ENCODE measurements at places on chromosomes 2 and 18.
A peak's percentile ranks its signal among the peaks of the same experiment; 100 is the strongest.

- peak; percentile 86 for DNase-seq
These were observed at the start of gene PTCD3 for GRCh38 chr2:86105969-86106945. PTCD3 (plus strand) TSS chr2:86106235; CDS start chr2:86106248, 13 bp downstream.

GRCh38 chr2:113034016-113034415, 18.7 kb downstream of the IL36B start:
- no peak for DNase-seq

DNA sequence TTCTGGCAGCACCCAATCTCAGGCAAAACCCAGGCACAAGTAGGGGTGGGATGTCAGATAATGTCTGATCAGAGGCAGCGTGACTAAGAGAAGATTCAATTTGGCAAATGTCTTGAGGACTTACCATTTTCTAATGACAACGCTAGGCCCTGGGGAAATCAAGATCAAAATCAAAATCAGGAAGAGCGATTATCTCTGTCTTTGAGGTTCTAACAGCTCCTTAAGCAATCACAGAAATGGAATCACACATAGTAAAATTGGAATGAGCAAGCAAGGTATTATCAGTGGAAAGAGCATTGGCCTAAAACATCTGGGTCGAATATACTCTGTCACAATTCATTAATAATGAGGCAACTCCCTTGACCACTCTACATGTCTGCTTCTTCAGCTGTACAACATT, 8.6 kb upstream of the SERPINB2 start:
- DNase-seq: no peak

DNA sequence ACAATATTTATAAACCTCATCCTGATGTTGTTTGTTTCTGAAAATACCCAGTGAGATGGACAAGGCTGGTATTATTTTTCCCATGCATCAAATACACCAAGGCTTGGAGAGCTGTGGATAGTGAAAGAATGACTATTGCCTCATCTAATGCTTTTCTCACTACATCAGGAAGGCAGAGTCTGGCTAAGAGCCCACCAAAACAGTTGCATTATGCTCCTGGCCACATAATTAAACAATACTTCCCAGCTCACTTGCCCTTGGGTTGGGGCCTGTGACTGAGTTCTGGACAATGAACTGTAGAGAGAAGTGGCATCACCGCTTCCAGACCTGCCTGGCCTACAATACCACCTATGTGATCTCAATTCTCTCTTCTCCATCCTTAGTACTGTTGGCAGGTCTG, 46.4 kb upstream of the REEP1 start:
- no peak for DNase-seq

- DNase-seq: no peak
These were observed 76.1 kb downstream of the NDUFA10 start for GRCh38 chr2:239949075-239949474.

DNA sequence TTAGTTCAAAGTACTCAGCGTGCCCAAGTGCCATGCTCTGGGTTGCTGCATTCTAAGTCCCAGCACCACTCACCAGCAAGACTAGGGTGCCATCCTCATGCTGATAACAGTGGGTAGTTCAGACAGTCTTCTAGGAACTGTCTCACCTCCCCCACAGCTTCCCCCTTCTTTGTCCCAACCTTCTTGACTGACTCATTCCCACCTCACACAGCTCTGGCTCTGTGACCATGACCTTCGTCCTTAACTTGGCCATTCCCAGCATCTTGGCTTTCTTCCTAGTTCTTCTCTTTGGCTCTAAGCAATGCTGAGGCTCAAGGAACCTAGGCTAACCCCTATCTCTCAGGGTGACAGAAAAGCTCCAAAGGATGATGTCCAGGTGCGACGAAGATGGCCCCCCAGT, 20.0 kb upstream of the CXCR4 start:
- no peak for DNase-seq

DNA sequence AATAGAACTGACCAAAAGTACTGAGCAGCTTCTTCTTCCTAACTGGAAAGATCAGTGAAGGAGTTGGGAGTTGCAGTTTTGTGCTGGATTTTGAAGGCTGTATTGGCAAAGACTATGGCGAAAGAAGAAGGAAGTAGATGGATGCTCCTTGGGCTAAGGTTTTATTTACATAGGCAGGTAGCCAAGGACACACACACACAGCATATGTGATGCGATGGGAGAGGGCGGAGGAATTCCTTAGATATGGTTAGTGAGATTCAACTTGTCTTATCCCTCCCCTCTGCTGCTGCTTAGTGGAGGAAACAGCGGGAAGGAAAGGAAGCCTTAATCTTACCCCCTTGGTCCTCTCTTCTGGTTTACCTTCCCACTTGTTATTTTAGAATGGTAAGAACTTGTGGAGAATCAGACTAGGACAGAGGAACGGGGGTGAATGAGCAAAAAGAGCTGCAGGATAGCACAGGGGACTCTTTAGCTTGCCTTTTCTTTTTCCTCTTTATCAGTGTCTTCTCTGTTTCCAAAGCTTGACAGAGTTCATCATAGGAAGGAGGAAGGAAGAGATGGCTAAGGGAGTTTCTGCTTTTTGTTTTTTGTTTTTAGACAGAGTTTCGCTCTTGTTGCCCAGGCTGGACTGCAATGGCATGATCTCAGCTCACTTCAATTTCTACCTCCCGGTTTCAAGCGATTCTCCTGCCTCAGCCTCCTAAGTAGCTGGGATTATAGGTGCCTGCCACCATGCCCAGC, 87.9 kb downstream of the OSBPL6 start:
- no peak for DNase-seq

GRCh38 chr2:3463186-3463835, 56.0 kb downstream of the ADI1 start:
- DNase-seq: no peak

- no peak for DNase-seq
These were observed 82.5 kb downstream of the TGFA start for GRCh38 chr2:70471129-70471528.

DNA sequence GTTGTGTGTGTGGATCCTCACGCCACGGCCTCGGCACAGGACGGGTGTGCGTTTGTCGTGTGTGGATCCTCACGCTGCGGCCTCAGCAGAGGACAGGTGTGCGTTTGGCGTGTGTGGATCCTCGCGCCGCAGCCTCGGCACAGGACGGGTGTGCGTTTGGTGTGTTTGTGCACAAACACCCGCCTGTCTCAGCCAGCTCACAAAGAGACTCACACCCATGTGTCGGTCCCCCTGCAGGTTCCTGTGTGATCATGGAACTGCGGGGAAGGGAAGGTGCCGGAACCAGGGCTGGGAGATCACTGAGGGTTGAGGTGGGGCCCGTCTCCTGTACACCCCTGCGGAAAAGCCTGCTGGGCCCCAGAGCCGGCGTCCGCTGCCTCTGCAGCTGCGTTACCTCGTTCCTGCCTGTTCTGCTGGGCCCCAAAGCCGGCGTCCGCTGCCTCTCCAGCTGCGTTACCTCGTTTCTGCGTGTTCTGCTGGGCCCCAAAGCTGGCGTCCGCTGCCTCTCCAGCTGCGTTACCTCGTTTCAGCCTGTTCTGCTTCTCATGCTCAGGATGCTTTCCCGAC, 53.6 kb downstream of the CTDP1 start:
- DNase-seq: no peak

GRCh38 chr18:58257461-58257860, 213.4 kb downstream of the NEDD4L start:
- no peak for DNase-seq

DNA sequence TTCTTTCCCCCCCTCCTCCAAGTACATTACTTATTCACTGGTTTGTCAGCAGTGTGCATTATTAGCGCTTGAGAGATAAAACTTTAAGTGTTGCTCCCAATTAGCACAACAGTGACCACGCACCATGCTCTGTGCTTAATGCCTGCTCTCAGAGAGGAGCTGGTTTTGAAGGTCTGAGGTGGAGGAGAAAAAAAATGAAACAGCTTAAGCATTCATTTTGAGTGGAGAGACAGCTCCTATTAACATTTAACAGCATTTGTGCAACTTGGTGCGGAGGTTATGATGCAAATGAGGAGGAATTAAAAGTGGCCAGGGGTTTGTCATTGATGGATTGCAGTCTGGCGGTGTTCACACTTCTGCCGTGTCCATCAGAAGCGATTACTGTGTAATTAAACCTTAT, 141.8 kb downstream of the FIGN start:
- DNase-seq: no peak

- DNase-seq: no peak
These were observed 74.6 kb downstream of the MEP1B start for GRCh38 chr18:32264401-32264800.

- DNase-seq: no peak
These were observed 62.4 kb downstream of the MRPS9 start for GRCh38 chr2:105100046-105100840.

- no peak for DNase-seq
These were observed 186.4 kb downstream of the DYSF start for GRCh38 chr2:71639735-71640134.

DNA sequence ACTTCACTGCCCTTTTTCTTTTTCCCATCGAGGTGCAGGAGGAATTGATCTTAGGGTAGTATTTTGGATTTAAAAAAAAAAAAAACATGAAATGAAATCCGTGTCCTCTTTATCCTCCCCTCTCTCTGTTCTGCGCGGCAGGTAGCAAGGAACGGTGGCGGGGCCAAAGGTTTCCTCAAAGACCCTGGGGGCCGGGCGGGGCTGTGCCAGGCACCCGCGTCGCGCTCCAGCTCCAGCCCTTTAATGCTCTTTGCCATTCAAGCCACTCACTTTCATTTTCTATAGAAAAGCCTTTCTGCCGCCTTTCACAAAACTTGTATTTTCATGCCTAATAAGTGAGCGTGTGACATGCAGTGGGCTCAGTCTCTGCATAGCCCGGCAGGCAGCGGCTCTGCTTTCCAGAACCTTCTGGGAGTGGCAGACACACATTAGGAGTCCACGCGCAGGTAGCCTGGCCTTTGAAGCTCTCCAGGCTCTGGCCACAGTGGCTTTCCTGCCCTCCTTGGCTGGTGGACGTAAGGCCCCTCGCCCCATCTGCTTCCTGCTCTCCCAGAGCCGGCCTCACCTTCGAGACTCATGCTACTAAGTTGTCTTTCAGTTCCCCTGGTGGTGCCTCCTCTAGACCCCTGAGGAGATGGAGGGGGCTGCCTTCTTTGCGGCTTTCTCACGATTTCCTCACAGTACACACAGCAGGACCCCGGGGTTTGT, 41.7 kb downstream of the AGAP1 start:
- no peak for DNase-seq

GRCh38 chr2:80050246-80050645, 254.3 kb downstream of the LRRTM1 start:
- peak; percentile 11 for DNase-seq

DNA sequence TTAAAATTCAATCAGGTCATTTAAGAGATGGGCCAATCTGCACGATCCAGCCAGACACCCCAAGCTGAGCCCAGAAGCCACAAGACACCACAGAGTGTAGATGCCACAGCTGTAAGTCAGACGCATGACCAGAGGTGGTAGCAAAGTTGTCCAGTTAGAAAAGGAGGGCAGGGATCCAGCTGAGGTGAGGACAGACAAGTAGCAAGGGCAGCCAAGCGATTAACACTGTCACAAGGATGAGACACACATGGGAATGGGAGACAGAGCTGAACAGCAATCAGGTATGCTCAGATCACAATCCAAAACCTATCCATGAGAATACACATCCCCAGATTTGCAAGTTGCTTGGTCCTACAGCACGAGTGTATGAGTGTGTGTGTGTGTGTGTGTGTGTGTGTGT, 143.4 kb upstream of the STK17B start:
- DNase-seq: no peak

DNA sequence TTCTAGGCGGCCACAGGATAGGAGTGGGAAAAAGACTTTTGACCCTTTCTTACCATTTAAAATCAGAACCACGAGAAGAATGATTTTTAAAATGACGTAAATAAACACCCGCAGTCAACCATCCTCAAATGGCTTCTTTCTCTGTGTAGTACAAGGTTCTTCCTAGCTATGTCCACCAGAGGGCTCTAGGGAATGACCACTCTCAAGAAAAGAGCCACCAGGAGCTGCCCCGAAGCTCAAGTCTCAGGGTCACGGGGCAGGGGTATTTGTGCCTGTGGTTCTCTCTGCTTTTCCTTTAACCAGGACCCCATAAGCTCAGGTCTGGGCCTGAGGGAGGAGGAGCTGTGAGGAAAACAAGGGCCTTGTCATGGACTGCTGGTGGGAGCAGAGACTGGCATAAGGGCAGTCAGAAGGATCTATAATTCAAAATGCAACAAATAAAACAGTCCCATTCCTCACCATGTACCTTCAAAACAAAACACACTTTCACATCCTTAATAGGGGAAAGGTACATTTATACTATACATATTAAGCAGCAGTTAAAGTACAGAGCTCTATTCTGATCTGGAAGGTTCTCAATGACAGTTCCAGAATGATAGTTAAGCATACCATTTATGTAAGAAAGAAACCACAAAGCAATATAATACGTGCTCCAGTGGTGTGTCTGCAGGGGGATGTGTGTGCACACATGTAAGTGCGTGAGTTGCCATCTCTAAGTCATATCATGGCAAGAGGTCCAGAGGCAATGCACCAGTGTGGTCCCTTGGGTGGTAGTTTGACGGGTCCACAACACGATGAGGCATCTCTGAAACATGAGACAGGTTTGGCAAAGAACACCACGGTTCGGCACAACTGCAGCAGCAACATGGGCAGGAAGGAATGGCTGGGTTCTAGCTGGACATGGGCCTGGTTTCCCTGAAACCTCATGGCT, 18.6 kb downstream of the LYPD1 start:
- DNase-seq: no peak

DNA sequence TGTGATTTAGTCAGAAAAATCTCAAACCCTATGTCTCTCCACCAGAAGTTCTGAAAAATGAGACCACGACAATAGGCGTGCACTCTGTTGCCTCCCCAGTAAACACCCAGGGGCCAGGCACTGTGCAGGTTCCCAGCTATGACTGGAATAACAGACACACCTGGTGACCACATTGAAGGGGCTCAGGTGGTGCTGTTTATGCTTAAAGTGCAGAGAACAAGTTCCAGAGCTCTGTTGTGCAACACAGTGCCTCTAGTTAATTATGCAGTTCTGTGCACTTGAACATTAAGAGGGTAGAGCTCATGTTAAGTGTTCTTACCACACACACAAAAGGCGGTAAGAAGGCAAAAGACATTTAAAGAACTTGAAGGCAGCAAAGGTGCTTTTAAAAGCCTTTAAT, 52.6 kb upstream of the AFF3 start:
- no peak for DNase-seq

DNA sequence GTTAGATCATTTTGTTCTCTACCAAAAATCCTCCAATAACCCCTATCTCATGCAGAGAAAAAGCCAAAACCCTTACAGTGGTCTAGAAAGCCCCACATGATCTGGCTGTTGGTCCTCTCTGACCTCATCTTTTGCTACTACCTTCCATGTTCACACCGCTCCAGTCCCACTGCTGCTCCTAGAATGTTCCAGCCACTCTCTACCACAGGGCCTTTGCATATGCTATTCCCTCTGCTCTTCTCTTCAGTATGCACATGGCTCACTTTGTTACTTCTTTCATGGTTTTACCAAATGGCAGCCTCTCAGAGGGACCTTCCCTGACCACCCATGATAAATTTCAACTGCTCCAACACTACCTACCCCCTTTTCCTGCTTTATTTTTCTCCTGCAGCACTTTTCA, 193.5 kb upstream of the CCDC150 start:
- DNase-seq: no peak

- DNase-seq: peak; percentile 48
These were observed 4.1 kb upstream of the VRK2 start for GRCh38 chr2:58042486-58042970.
